ENCODE measurements at places on chromosomes 2 and 18. TPM values are rescaled to one million over a fixed set of nuclear protein-coding genes. Genes with fewer than 3 reads are reported as not detected.

IL36G gene
- not detected for total RNA-seq

GALNT13 gene
- not detected for total RNA-seq

DSG3 gene
- 0.16 TPM for total RNA-seq

CLEC4F gene
- total RNA-seq: not detected

ZDBF2 gene
- total RNA-seq: 7.6 TPM

GATA6 gene
- total RNA-seq: 3.5 TPM

ARHGAP25 gene
- 0.47 TPM for total RNA-seq

ALPG gene
- not detected for total RNA-seq

PAIP2B gene
- 0.63 TPM for total RNA-seq

DYNAP gene
- total RNA-seq: not detected

Data from bronchial smooth muscle cell (primary cell).